CD4-positive, alpha-beta T cell (primary cell): ENCODE measurements at places on chromosomes 6 and 20. TPM values are rescaled to one million over a fixed set of nuclear protein-coding genes. Genes with fewer than 3 reads are reported as not detected.
A peak's percentile ranks its signal among the peaks of the same experiment; 100 is the strongest.

The HEY2 gene
- total RNA-seq: 0.08 TPM

DNA sequence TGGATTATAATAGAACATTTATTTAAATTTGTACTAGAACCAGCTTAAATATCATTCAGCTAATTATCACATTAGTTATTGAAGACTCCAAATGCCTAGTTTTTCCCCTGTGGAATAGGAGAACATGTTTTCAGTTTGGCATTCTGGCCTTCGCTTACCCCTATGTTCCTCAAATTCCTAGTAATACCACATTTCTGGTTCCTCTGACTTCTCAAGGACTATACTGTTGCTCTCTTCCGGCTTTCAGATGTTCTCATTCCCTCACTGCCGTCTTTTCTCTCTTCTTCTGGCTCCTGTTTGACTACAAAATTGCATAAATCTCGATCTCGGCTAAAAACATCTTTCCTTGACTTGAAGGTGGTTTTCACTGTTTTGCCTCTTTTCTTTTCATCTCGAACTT lies 71.8 kb upstream of the KHDRBS2 start:
- no peaks in the 10 kb centered on the region for H3K36me3 ChIP-seq
- H3K27me3 ChIP-seq: no peaks in the 10 kb centered on the region
- no peak for DNase-seq

The CAGE1 gene
- 0.39 TPM for total RNA-seq

The SYCP2 gene
- total RNA-seq: 4.6 TPM

DNA sequence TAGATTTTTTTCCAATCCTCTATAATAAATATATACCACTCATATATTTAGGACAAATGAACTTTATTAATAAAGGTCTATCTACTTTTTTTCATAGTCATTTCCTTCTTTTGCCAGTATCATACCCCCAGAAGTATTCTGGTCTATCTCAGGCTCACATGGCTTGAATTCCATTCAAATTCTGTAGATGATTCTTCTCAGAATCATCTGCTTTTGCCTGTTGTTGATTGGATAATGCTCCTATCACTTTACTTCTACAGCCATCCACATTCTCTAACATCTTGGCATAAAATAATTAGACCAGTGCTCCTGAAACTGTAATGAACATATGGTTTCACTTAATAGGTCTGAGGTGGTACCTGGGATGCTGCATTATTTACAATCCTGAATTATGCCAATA lies 121.2 kb downstream of the GFRAL start:
- no peak for DNase-seq
- H3K4me1 ChIP-seq: no peaks in the 10 kb centered on the region
- no peaks in the 10 kb centered on the region for H3K36me3 ChIP-seq
- no peak overlapping the region for H3K4me3 ChIP-seq
- no peaks in the 10 kb centered on the region for H3K27me3 ChIP-seq

The KCNG1 gene
- total RNA-seq: not detected

DNA sequence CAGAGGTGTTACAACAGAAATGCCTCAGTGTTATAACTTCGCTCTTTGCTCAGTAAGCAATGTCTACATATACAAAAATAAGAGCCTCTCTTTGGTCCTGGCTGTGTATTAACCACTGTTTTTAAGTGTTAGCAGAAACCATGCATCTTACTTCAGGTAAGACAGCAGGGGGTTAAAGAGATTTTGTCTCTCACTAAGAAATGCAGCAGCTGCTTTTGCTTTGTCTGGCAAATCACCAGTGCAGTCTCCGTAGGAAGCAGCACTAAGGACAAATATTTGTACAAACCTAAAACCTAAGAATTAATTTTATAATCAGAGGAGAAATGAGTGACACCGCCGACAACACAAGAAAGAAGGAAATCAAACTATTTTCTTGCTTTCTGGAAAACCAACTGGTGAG lies 758 bp downstream of the SMIM28 start:
- no peak overlapping the region for H3K4me3 ChIP-seq
- no peak for DNase-seq
- no peaks in the 10 kb centered on the region for H3K36me3 ChIP-seq
- no peaks in the 10 kb centered on the region for H3K4me1 ChIP-seq

- no peak for DNase-seq
- H3K36me3 ChIP-seq: no peaks in the 10 kb centered on the region
- H3K4me1 ChIP-seq: no peaks in the 10 kb centered on the region
- H3K27ac ChIP-seq: no peak overlapping the region
Measured at GRCh38 chr6:141248021-141248799, 884.5 kb upstream of the GJE1 start.

DNA sequence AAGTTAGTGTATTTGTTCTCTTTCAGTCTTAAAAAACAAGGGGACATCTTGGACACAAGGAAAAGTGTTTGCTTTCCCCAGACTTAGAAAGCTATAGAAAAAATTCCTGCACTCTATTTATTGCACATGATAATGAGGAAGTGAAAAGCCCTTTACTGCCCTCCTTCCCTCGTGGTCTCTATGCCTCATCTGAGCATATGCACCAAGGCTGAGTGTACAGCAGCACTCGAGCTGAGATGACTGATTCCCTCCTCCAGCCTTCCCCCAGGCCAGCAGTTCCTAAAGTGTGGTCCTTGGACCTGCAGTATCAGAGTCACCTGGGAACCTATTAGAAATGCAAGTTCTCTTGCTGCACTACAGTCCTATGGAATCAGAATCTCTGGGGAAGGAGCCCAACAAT lies 14.3 kb upstream of the LAMP5 start:
- H3K4me3 ChIP-seq: no peak overlapping the region
- no peaks in the 10 kb centered on the region for H3K27me3 ChIP-seq
- no peak for DNase-seq
- H3K36me3 ChIP-seq: no peaks in the 10 kb centered on the region

- H3K36me3 ChIP-seq: no peaks in the 10 kb centered on the region
- no peak overlapping the region for H3K4me3 ChIP-seq
- no peak overlapping the region for H3K27ac ChIP-seq
- H3K4me1 ChIP-seq: no peaks in the 10 kb centered on the region
Measured at GRCh38 chr6:56510984-56511531, 131.6 kb downstream of the DST start.

- H3K27me3 ChIP-seq: no peaks in the 10 kb centered on the region
- no peak overlapping the region for H3K4me3 ChIP-seq
- H3K36me3 ChIP-seq: peaks cover 29% of the 10 kb centered on the region
- H3K4me1 ChIP-seq: no peaks in the 10 kb centered on the region
- no peak overlapping the region for H3K27ac ChIP-seq
Measured at GRCh38 chr6:100803264-100804045, 77.7 kb downstream of the ASCC3 start.

GRCh38 chr20:36974660-36975059 lies 23.2 kb upstream of the SAMHD1 start:
- H3K4me3 ChIP-seq: peak overlapping the region; percentile 5
- H3K27me3 ChIP-seq: no peaks in the 10 kb centered on the region
- H3K4me1 ChIP-seq: peaks cover 57% of the 10 kb centered on the region
- peak; percentile 14 for DNase-seq
- H3K27ac ChIP-seq: peak overlapping the region; percentile 59

The DNAAF9 gene
- total RNA-seq: 3.0 TPM

GRCh38 chr6:52415917-52416628 lies 4.1 kb upstream of the EFHC1 start:
- no peaks in the 10 kb centered on the region for H3K27me3 ChIP-seq
- H3K4me1 ChIP-seq: peaks cover 22% of the 10 kb centered on the region
- no peak overlapping the region for H3K27ac ChIP-seq

- H3K27ac ChIP-seq: no peak overlapping the region
- no peak overlapping the region for H3K4me3 ChIP-seq
- H3K27me3 ChIP-seq: no peaks in the 10 kb centered on the region
- DNase-seq: no peak
Measured at GRCh38 chr6:96991618-96992342, 67.3 kb downstream of the KLHL32 start.

GRCh38 chr6:164247106-164247505 lies 832.6 kb downstream of the QKI start:
- H3K4me3 ChIP-seq: no peak overlapping the region
- no peaks in the 10 kb centered on the region for H3K36me3 ChIP-seq
- no peaks in the 10 kb centered on the region for H3K27me3 ChIP-seq
- DNase-seq: no peak
- no peaks in the 10 kb centered on the region for H3K4me1 ChIP-seq

DNA sequence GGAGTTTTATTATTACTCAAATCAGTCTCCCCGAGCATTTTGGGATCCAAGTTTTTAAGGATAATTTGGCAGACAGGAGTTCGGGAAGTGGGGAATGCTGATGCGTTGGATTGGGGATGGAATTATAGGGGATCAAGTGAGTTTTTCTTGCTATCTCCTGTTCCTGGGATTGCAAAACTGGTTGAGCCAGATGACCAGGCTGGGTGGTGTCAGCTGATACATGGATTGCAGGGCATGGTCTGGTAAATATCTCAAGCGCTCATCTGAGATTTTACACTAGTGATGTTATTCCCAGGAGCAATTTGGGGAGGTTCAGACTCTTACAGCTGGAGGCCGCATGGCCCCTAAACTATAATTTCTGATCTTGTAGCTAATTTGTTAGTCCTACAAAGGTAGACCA lies 54.7 kb downstream of the ENPP1 start:
- H3K4me3 ChIP-seq: no peak overlapping the region
- DNase-seq: no peak
- no peak overlapping the region for H3K27ac ChIP-seq
- H3K4me1 ChIP-seq: no peaks in the 10 kb centered on the region
- peaks cover 2% of the 10 kb centered on the region for H3K27me3 ChIP-seq

DNA sequence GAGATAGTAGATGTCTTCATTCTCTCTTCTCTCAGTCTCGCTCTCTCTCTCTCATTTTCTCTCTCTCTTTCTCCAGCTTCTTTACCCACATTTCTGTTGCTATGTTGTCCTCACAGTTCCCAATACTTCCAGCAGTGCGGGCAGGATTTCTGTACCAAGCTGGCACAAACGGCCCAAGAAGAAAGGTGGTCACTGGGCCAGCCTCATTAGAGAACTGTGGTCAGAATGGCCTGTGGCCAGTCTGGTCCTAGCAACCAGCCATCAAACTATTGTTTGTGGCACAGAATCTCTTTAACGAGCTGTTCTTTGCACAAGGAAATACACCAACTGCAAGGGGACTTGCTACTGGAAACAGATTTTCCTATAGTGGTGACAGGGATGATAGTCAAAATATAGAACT lies 81.3 kb downstream of the SEL1L2 start:
- H3K36me3 ChIP-seq: no peaks in the 10 kb centered on the region
- no peaks in the 10 kb centered on the region for H3K27me3 ChIP-seq
- H3K27ac ChIP-seq: no peak overlapping the region
- no peak overlapping the region for H3K4me3 ChIP-seq
- no peaks in the 10 kb centered on the region for H3K4me1 ChIP-seq

- H3K4me3 ChIP-seq: no peak overlapping the region
- H3K4me1 ChIP-seq: peaks cover 28% of the 10 kb centered on the region
- no peak for DNase-seq
- H3K36me3 ChIP-seq: no peaks in the 10 kb centered on the region
Measured at GRCh38 chr20:62598761-62599194, 43.5 kb upstream of the SLCO4A1 start.

DNA sequence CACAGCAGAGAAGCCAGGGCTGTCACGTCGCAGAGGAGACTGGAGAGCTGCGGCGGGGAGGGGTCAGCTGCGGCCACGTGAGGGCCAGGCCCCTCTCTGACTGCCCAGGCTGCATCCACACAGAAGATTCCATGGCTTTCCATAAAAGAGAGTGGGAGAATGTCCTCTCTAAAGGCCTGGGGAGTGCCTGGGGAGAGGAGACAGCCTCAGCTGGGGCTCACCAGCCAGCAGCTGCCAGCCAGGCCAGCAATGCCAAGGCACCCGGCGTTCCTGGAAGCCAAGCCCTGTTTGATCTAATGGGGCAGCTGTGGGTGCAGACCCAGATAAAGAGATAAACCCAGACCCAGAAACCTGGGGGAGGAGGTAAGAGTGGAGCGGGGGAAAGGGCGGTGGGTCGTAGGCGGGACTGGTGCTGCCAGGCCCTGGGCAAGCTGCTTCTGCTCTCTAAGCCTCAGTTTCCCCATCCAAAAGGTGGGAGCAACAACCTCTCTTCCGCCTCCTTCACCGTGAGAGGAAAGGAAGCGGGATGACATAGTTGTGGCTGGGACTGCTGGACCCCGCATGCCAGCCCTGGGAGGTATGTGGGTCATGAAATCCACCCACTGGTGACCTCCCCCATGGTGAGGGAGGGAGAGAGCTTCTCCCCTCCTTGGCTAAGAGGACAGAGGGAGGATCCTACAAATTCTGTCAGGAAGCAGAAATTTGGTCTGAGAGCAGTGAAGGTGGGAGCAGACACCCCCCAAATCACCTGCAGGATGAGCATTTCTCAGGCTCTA lies 3.1 kb upstream of the OSBPL2 start:
- no peaks in the 10 kb centered on the region for H3K27me3 ChIP-seq
- no peak overlapping the region for H3K27ac ChIP-seq
- H3K4me3 ChIP-seq: no peak overlapping the region
- H3K36me3 ChIP-seq: no peaks in the 10 kb centered on the region
- DNase-seq: no peak

The BANF2 gene
- total RNA-seq: not detected

DNA sequence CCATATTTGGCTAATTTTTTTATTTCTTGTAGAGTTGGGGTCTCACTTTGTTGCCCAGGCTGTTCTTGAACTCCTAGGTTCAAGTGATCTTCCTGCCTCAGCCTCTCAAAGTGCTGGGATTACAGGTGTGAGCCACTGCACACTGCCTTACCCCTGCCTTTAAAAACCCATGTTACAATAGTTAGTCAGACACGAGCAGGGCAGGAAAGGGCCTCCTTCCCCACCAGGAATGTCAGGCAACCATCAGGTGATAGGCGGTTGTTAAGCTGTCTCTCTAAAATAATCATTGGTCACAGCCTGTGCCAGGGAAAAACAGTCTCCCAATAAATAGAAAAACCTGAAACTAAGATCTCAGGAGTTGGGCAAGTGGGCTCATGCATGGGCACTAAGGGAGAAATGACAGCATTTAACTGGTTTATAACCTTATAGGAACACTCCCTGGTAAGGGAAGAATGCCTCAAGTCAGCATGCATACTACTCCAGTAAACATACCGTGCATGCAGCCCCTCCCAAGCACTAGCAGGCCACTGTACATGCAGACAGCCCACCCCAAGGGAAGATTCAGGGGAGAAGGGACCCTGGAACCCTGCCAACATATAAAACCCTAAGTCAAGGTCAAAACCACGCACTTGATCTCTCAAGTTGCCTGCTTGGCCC lies 8.4 kb downstream of the OR2H2 start:
- H3K36me3 ChIP-seq: no peaks in the 10 kb centered on the region
- H3K4me3 ChIP-seq: no peak overlapping the region
- peaks cover 7% of the 10 kb centered on the region for H3K27me3 ChIP-seq
- H3K4me1 ChIP-seq: no peaks in the 10 kb centered on the region
- DNase-seq: no peak

The SYS1 gene
- total RNA-seq: 107 TPM

GRCh38 chr6:20817806-20818320 lies 283.6 kb downstream of the CDKAL1 start:
- DNase-seq: no peak
- H3K27ac ChIP-seq: no peak overlapping the region
- no peaks in the 10 kb centered on the region for H3K27me3 ChIP-seq
- H3K4me1 ChIP-seq: no peaks in the 10 kb centered on the region
